ENCODE measurements at places on chromosomes 1 and 21. TPM values are rescaled to one million over a fixed set of nuclear protein-coding genes. Genes with fewer than 3 reads are reported as not detected.
A peak's percentile ranks its signal among the peaks of the same experiment; 100 is the strongest.

DNA sequence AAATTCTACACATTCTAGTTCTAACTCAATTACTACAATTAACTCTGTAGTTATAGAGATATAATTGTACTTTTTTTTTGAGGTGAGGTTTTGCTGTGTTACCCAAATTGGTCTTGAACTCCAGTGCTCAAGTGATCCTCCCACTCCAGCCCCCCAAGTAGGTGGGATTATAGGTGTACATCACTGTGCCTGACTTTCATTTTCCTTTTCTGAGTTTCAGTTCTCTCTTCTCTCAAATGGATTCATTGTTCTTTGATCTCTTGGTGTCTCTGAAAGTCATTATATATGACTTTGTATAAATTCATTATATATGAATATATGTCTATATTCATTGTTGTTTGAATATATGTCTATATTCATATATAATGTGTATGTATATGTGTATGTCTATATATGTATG is 74.0 kb upstream of the GALNT2 start:
- H3K4me3 ChIP-seq: no peak overlapping the region
- H3K27ac ChIP-seq: no peak overlapping the region
- H3K27me3 ChIP-seq: peaks cover 2% of the 10 kb centered on the region
- no peak for DNase-seq
- no peaks in the 10 kb centered on the region for H3K4me1 ChIP-seq

DNA sequence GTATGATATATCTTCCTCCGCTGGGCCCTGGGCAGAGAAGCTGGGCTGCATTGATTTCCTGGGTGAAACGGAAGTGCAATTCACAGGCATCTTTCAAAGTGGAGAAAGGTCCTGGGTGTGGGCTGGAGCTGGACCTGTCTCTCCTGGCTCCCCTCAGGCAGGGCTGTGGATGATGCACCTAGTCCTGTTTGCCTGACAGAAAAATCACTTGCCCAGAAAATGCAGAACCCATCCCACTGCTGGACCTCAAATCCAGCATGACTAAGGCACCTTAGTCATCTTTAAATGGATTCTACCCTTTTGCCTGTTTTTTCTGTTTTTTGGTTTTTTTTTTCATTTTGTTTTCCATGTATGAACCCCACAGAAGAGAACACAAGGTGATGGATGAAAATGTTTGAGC is 49.7 kb downstream of the MYSM1 start:
- H3K4me3 ChIP-seq: no peak overlapping the region
- peak; percentile 47 for DNase-seq
- H3K27ac ChIP-seq: no peak overlapping the region
- H3K27me3 ChIP-seq: no peaks in the 10 kb centered on the region
- H3K36me3 ChIP-seq: peaks cover 2% of the 10 kb centered on the region
- H3K4me1 ChIP-seq: no peaks in the 10 kb centered on the region

DNA sequence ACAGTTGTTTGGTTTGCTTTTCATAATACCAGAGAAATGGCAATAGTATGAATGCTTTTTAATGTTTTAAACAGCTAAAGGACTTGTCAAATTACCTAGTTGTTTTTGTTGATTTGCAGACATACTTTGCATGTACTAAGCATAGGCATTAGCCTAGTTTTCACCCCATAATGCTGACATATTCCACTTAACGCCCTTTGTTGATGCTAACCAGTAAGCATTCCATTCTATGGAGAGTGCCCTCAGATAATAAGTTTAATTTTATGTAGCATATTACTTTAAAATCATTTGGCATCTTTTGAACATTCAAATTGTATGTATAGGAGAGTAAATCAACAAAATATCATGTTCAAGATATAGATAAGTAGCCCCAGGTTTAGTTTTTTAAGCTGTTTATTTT is 32.5 kb downstream of the RGS21 start:
- H3K4me3 ChIP-seq: no peak overlapping the region
- H3K27ac ChIP-seq: no peak overlapping the region
- H3K4me1 ChIP-seq: no peaks in the 10 kb centered on the region
- DNase-seq: no peak

- H3K4me3 ChIP-seq: peak overlapping the region; percentile 99
- H3K4me1 ChIP-seq: no peaks in the 10 kb centered on the region
- no peaks in the 10 kb centered on the region for H3K36me3 ChIP-seq
- no peak for DNase-seq
These were observed 1.3 kb upstream of the NRIP1 start for GRCh38 chr21:15066123-15066575.

- peaks cover 59% of the 10 kb centered on the region for H3K27me3 ChIP-seq
- DNase-seq: no peak
- no peaks in the 10 kb centered on the region for H3K36me3 ChIP-seq
- no peaks in the 10 kb centered on the region for H3K4me1 ChIP-seq
- no peak overlapping the region for H3K4me3 ChIP-seq
- no peak overlapping the region for H3K27ac ChIP-seq
These were observed 96.2 kb upstream of the SIM2 start for GRCh38 chr21:36602735-36603134.

GRCh38 chr1:222370913-222371675 is 176.8 kb downstream of the HHIPL2 start:
- H3K36me3 ChIP-seq: no peaks in the 10 kb centered on the region
- DNase-seq: peak; percentile 99
- peaks cover 33% of the 10 kb centered on the region for H3K4me1 ChIP-seq
- peak overlapping the region; percentile 99 for H3K27ac ChIP-seq

GRCh38 chr1:205596876-205597275 is 34.9 kb downstream of the ELK4 start:
- no peaks in the 10 kb centered on the region for H3K36me3 ChIP-seq
- H3K27ac ChIP-seq: no peak overlapping the region
- H3K27me3 ChIP-seq: no peaks in the 10 kb centered on the region
- no peak overlapping the region for H3K4me3 ChIP-seq
- no peak for DNase-seq

- peaks cover 65% of the 10 kb centered on the region for H3K27me3 ChIP-seq
- H3K27ac ChIP-seq: no peak overlapping the region
- peaks cover 8% of the 10 kb centered on the region for H3K4me1 ChIP-seq
- peak; percentile 84 for DNase-seq
- H3K4me3 ChIP-seq: no peak overlapping the region
- H3K36me3 ChIP-seq: no peaks in the 10 kb centered on the region
These were observed 70.3 kb upstream of the TINAGL1 start for GRCh38 chr1:31505911-31506497.

LCE1B gene
- not detected for total RNA-seq

OLIG1 gene
- not detected for total RNA-seq

OR2L2 gene
- not detected for total RNA-seq

TDRD5 gene
- not detected for total RNA-seq

FTCD gene
- not detected for total RNA-seq

S100A12 gene
- total RNA-seq: not detected

Measured in IMR-90 (cell line).